ENCODE measurements at places on chromosomes 5 and 9.

DNA sequence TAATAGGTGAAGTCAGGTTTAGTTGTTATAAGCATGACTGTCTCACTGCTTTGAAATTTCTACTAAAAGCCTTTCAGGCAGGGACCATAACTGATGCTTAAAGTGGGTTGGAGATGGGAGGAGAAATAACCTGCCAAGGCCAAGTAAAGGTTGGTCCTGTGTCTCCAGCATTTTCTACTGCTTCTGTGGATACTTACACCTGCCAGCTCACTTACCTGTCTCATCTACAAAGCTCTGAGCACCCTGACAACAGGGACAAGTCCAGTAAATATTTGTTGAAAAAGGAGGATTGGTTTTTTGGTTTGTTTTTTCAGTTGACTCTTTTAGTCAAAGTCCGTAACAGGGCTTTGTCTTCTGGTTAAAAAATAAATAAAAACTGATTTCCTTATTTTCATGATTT, 38.6 kb downstream of the GRAMD2B start:
- no peak for DNase-seq

DNA sequence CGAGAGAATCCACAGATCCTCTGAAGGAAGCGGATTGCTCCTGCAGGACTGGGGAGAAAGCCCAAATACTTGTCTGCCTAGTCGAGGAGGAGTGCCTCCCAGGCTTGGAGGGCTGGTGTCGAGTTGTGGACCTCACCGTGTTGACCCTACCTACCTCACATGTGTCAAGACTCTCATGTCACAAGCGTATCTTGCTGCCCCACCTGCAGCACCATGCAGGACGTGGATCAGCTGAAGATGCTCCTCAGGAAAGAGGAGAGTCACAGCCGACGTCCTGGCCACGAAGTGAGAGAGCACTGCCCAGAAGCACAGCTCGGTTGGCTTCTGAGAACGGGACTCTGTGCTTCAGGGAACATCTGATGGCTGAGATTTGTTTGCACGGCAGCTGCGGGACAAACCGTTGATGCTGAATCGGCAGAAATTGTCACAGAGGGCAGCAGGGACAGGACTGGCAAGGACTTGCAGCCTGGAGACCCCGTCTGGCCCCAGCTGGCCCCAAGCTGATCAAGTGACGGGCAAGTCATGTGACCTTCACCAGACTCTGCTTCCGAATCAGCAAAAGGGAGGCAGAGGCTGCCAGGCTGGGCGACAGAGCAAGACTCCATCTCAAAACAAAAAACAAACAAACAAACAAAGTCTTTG, 119.1 kb upstream of the ITGA1 start:
- DNase-seq = no peak

DNA sequence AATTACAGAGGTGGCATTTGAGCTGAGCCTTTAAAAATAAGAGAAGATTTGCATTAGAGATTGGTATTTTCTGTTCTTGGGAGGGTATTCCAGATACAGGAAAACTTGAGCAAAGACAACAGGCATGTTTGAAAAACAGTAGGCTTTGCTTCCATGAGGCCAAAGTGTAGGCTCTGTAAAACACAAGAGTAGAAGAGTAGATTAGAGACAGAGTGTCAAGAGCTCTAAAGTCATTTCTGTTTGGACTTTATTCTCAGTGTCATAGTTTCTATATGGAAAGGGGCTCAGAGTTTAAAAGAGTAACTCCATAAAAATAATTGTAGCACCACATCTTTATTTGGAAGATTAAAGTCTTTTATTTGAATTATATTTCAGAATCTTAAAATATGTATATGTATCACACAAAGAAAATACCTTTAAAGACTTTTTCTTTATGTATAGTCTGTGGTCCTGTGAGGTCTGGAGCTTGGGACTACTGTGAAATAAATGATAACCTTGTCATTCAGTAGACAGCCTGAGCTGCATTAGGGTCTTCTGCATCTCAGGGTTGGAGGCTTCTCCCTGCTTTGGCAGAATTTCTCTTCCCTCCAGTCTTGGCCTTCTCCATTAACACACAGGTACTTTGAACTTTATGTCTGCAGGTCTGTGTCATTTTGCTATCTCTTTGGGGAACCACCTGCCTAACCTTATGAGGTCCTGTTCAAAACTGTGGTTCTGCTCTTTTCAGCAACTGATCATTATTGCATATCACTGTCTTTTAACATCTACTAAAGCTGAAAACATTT, 73.6 kb downstream of the ZSWIM6 start:
- DNase-seq = no peak

GRCh38 chr9:78669591-78669990, 372.7 kb downstream of the PSAT1 start:
- DNase-seq = no peak

DNA sequence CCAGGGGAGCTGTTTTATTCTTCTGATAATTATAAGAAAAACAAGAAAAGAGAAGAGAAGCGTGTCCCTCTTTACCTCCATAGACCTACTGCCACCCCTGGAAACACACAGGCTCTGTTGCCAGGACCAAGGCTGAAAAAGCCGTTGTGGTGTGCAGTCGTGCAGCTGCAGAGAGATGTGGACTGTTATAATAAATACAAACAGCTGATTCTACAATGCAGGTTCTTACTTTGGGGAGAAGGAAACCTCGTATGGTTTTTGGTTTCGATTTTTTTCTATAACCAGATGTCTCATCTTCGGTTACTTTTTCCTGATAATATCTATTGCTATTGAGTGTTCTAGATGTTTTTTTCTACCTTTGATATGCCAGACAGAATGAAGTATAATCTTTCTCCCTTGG, 28.1 kb downstream of the FYB1 start:
- no peak for DNase-seq

GRCh38 chr5:137758715-137759306, 4.6 kb upstream of the HNRNPA0 start:
- DNase-seq = no peak

- no peak for DNase-seq
Observed at GRCh38 chr5:96337048-96337781, 95.8 kb downstream of the PCSK1 start.

DNA sequence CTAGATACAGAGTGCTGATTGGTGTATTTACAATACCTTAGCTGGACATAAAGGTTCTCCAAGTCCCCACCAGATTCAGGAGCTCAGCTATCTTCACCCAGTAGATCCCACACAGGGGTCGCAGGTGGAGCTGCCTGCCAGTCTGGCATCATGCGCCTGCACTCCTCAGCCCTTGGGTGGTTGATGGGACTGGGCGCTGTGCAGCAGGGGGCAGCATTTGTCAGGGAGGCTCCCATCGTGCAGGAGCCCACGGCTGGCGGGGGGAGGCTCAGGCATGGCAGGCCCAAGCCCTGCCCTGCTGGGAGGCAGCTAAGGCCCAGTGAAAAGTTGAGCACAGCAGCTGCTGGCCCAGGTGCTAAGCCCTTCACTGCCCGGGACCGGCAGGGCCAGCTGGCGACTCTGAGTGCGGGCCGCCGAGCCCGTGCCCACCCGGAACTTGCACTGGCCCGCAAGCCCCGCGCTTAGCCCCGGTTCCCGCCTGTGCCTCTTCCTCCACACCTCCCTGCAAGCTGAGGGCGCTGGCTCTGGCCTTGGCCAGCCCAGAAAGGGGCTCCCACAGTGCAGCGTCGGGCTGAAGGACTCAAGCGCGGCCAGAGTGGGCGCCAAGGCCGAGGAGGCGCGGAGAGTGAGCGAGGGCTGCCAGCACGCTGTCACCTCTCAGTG, 314.1 kb upstream of the ATP10B start:
- DNase-seq = no peak

- DNase-seq = no peak
Observed at GRCh38 chr9:111039231-111039906, 1.1 kb upstream of the LPAR1 start.

- no peak for DNase-seq
Observed at GRCh38 chr5:135850231-135850630, 15.8 kb downstream of the SLC25A48 start.

GRCh38 chr9:96523374-96523773, 73.4 kb downstream of the HABP4 start:
- no peak for DNase-seq

- no peak for DNase-seq
Observed at GRCh38 chr5:140925806-140926442, at the start of gene PCDHAC1. PCDHAC1 (plus strand) TSS chr5:140926299; CDS start chr5:140926893, 594 bp downstream.

DNA sequence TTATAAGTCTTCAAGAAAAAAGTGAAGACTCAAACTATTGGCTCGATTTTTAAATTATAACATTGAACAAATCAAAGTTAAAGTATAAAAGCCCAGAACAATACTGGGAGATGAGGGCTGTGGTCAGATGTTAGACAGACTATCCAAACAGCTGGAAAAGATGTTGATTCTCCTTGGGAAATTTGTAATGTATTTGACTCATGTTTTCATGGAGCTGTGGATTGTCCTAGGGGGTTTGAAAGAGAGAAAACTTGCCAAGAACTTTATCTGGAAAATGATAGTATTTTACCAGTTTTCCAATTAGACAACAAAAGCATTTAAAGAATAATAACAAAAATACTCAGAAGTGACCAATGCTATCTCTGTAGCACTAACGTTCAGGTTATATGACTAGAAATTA, 339.2 kb downstream of the ARL15 start:
- no peak for DNase-seq

GRCh38 chr5:134536876-134537275, 11.4 kb downstream of the JADE2 start:
- DNase-seq = no peak

DNA sequence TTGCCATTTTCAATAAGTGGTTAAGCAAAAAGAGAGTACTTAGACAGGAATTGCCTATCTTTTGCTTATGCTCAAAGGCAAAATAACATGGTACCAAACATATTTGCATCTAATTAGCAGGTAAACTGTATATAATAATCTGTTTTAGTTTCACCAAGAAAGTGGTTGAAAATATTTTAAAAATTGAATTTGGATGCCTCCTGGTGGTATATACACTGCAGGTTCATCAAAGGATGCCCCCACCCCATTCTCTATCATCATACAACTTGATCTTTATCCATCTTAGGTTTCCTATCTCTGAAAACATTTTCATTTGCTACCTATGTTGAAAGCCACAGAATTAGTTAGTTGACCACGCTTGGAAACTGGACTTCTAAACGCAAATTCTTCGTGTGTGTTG, 47.0 kb upstream of the MROH2B start:
- no peak for DNase-seq

- no peak for DNase-seq
Observed at GRCh38 chr5:171525085-171525484, 105.6 kb downstream of the FGF18 start.

- DNase-seq = no peak
Observed at GRCh38 chr5:33931136-33931535, 5.0 kb upstream of the RXFP3 start.

GRCh38 chr5:148063861-148064260, at the start of gene SPINK5:
SPINK5 (plus strand) TSS chr5:148063980; CDS start chr5:148064045, 65 bp downstream.
- no peak for DNase-seq

DNA sequence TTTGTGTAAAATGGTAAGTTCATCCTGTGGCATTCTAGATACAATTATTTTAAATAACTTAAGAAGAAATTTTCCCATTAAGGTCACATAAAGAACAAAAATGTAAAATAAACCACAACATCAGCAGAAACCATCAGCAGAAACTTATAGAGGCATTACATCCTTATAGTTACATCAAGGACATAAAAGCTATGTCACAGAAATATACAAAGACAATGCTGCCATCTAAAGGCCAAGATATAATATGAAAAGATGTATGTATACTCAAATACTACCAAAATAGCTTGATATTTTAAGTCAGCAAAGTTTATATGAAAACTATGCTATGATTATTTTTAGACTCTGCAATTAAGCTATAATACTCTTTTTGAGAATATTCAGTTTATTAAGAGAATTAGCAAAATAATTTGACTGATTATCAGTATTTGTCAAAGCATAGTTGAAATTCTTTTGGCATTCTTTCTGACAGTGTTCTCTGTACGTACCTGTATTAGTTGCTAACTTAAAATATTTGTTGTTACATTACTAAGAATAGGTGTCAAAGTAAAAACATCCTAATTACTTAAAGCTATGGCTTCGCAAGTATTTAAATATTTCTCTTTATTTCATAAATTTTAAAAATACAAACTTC, 36.2 kb downstream of the FBXL17 start:
- no peak for DNase-seq

DNA sequence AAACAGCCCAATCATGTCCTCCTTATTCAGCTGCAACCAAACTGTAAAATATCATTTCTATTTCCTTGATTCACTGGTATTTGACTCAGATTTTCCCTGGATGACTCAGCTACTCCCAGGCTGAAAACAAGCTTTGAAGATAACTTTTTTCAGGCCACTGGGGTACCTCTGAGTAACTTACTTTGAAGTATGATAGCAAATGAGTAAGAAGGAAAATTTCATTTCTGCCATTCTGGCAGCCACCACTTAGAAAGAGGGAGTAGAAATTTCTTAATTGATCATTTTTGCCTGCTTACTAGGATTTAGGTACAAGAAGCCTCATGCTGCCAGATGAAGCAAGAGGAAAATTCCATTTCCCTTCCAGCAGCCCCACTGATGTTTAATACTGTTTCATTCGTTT, 247.4 kb downstream of the PRELID2 start:
- DNase-seq = no peak

DNA sequence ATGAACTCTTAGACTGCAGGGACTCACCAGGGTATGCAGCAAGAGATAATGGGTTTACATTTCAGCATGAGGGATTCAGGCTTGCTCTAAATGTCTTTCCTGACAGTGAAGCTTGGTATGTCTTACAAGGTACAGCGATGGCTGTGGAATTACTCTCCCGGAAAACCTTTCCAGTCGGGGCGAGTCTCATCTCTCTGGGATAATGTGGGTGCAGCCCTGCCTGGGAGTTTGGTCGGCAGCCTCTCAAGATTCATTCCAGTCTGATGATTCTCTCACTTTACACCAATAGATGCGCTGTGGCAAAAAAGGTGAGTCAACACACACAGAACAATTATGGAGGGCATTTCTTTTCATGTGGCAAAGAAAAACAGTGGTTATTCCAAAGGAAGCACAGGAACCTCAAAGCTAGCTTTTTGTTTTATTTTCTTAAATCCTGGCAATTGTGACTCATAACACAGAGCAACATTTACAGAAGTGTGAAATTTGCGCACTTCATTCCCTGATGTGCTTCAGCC, 190.3 kb downstream of the DCP2 start:
- DNase-seq = no peak

GRCh38 chr9:91223000-91223399, 138.7 kb downstream of the AUH start:
- no peak for DNase-seq

DNA sequence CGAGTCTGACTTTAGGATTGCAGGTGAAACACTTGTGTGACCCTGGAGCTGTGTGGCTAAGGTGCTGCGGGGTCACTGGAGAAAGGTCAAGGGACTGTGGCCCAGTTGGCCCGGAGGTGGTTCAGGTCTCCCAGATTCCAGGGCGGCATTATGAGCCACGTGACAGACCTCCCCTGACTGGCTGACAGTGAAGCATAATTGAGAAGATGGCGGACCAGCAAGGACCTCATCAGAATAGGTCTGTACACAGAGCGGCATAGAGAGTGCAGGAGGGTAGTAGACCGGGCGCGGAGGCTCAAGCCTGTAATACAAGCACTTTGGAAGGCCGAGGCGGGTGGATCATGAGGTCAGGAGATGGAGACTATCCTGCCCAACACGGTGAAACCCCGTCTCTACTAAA, 815 bp upstream of the ODF2 start:
- DNase-seq = no peak

- no peak for DNase-seq
Observed at GRCh38 chr5:6667648-6668047, 34.4 kb downstream of the SRD5A1 start.

GRCh38 chr5:67182301-67182790, 14.3 kb downstream of the CD180 start:
- no peak for DNase-seq
